ENCODE measurements at places on chromosomes 7 and 10.

DNA sequence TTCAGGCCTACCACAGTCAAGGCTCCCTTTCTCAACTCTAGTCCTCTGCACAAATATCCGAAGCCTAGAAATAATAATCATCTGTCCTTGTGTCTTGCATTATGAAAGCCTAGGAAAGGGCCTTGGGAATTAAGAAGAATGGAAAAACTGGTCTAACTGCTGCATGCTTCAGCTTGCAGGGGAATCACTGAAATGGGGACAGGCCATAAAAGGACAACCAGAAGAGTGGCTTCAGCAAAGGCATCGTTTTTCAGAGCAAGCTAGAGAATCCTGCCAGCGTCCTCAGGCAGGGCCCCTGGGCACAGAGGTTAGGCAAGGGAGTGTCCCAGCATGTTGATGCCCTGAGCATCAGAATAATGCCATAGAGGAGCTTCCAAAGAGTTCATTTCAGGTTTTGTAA lies 13.2 kb downstream of the ERVW-1 start:
- DNase-seq: no peak

DNA sequence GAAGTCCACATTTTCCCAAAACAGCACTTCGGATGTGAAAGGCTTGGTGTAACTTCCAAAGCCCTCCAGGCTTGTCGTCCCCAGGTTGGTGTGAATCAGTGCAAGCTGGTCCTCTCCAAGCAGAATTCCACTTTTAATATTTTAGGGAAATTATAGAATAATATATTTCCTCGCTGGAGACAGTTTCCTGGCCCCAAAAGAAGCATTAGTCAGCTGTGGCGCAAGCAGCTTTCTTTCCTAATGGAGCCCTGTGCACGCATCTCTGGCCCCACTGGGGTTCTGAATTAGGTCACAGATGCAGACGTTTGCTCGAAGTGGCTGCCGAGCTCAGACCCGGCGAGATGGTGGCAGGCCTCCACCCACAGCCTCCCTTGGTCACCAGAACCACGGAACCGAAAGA lies 33.3 kb upstream of the MNX1 start:
- no peak for DNase-seq

GRCh38 chr7:46811529-46811928 lies 770.4 kb downstream of the TNS3 start:
- DNase-seq: no peak

GRCh38 chr7:127824682-127825081 lies 172.7 kb downstream of the SND1 start:
- no peak for DNase-seq

DNA sequence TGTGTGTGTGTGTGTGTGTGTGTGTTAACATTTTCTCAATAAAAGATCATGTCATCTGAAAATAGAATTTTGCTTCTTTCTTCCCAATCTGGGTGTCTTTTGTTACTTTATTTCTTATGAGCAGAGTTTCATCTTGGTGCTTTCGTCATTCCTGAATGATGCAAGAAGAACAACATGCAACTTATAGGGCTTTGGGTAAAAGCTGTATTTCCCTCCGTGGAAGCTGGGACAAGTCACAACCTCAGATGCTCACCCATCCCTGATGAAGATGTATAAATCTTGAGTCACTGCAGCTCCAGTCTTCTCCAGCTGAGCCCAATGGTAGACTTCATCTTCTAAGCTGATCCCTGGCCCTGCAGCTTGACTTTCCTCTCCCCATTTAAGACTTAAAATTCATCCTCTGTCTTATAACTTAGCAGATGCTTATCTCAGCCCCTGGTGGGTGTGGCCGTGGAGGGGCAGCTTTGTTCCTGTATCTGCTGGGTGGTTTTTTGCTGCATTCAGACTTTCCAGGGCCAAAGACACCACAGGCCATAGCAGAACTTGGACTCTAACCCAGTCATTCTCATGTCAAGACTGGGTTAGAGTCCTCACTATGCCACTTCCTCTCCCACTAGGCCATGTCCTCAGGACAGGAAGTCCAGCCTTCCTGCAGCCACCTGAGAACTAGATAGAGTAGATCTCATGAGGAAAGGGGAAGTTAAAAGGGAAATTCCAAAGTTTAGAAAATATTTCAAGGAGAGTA lies 356.4 kb downstream of the TNS3 start:
- no peak for DNase-seq

GRCh38 chr10:119919826-119920225 lies 27.3 kb downstream of the SEC23IP start:
- DNase-seq: no peak

DNA sequence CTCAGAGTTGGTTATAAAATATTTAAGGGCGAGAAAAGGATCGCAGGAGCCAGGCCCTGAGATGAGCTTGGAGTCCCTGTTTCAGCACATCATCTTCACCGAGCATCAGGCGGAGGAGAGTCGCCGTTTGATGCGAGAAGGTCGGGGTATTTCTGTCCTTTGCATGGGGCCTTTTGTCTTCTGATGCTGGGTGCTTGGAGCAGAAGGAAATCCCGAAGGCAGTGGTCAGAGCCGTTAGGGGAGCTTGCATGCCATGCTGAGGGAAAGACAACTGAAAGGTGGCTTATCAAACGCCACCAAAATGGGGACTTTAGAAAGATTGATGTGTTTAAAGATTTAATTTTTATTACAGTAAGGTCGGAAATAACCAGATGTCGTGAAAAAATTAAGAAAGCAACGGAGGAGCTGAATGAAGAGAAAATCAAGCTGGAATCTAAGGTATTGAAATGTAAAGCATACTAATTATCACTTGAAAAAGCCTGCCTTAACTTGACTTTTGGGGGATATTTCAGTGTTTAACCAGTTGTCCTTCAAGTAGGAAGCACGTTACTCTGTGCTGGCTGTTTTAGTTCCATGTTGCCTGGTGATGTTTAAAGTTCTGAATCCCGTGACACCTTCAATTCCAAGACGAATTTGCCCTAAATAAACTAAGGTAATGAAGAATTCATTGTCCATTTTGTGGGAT lies 845 bp downstream of the CCDC172 start:
- no peak for DNase-seq

GRCh38 chr10:32684291-32684690 lies 238.4 kb downstream of the CCDC7 start:
- no peak for DNase-seq

GRCh38 chr10:108039821-108040584 lies 875.5 kb upstream of the SORCS1 start:
- no peak for DNase-seq

GRCh38 chr7:55019191-55019690 lies 424 bp downstream of the EGFR start:
- no peak for DNase-seq
